ENCODE measurements at places on chromosomes 1 and 21. TPM values are rescaled to one million over a fixed set of nuclear protein-coding genes. Genes with fewer than 3 reads are reported as not detected.
A peak's percentile ranks its signal among the peaks of the same experiment; 100 is the strongest.

The RNF220 gene
- total RNA-seq: 79.1 TPM

DNA sequence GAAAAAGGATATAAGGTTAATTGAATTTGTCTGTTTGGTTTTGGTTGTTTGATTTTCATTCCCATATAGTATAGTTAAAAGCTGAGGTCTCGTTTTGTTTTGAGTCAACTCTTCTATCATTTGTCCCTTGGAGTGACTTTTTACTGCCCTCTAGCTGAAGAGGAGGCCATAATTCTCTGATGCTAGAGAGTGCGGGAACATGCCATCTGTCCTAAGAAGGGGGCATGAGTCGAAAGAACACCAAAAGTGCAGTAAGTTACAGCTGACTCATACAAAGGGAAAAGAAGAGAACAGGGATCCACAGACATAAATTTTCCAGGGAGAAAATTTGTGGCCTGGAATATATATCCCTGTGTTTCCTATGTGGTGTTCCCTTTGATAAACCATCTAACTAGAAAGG is 4.1 kb downstream of the KRTAP21-3 start:
- H3K4me1 ChIP-seq: peaks cover 25% of the 10 kb centered on the region
- H3K4me3 ChIP-seq: no peak overlapping the region
- no peak overlapping the region for H3K27ac ChIP-seq
- peaks cover 2% of the 10 kb centered on the region for H3K36me3 ChIP-seq

The LCE2B gene
- total RNA-seq: not detected

DNA sequence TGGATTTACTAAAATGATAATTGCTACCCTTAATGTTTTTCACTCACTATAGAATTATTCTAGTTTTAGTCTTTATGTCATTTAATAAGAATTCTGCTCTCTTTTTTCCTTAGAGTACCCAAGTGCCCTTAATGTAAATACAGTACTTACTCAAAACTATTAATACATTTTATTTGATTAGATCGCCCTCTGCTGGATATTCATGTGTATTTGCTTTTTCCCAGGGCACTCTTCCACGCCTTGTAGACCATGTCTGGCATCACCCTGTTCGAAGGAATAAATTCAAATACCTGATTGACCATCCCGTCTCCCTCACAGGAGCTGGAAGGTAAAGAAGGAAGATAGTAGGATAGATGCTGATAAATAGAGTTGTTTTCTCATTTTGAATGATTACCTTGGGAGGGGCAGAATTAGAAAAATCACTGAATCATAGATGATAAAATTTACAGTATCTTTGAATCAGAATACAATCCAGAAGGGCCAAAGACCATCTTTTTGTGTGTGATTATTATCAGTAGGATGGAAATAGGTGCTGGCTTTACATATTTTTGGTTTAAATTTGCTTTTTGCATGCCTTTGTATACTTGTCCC is 4.1 kb downstream of the AXDND1 start:
- no peak overlapping the region for H3K27ac ChIP-seq
- H3K36me3 ChIP-seq: no peaks in the 10 kb centered on the region
- H3K27me3 ChIP-seq: no peaks in the 10 kb centered on the region
- DNase-seq: peak; percentile 33
- peaks cover 9% of the 10 kb centered on the region for H3K4me1 ChIP-seq

DNA sequence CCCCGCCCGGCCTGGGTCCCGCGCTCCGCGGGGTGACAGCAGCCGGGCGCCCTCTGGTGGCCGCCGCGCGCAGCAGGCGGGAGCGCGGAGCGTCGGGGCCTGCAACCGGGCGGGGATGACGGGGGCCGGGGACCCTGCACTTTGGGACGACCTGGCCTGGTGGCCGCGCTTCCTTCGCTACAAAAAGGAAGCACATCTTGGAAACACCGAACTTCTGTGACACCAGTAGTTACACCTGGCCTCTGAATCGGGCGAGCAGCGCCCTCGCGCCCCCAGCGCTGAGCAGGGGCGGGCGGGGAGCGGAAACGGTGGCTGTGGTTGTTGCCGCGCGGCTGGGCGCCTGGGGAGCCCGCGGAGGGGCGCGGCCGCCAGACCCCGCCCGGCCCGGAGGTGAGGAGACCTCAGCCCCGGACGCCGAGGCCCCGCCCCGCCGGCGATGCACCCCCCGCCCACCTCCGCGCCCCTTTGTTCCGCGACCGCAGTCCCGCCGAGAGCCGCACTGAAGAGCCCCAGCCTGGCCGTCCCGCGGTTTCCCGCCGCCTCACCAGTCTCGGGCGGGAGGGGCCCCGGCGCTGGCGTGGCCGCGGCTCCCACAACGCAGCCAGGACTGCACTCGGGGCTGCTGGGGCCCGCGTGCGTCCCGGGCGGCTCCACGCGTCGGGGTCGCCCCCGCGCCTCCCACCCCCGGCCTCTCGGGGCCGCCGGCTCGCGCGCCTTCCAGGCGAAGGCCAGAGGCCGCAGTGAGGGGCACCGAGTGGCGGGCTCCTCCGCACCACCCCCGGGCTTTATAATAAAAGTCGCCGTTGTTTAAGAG is 59.3 kb downstream of the H3-3A start:
- peaks cover 25% of the 10 kb centered on the region for H3K4me1 ChIP-seq
- H3K27ac ChIP-seq: peak overlapping the region; percentile 88
- peak; percentile 71 for DNase-seq
- H3K36me3 ChIP-seq: no peaks in the 10 kb centered on the region

DNA sequence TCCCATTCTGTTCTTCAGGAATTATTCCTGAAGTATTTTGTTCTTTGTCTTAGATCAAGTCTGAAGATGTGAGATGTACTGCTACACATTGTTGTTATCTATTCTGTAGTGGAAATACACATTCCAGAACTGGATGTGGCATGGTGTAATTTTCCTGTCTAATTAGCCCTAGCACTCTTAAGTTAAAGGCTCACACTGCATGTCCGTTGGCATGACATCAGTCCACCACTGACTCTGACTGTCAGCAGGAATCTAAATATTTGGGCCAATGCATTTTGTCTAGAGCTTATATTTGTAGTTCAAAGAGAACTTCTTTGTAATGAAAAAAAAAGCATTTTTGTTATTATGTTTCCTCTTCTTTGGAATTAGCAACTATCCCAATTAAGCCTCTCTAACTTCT is 201.0 kb downstream of the S1PR1 start:
- H3K4me3 ChIP-seq: no peak overlapping the region
- H3K27me3 ChIP-seq: peaks cover 5% of the 10 kb centered on the region
- H3K4me1 ChIP-seq: peaks cover 11% of the 10 kb centered on the region
- no peak overlapping the region for H3K27ac ChIP-seq
- DNase-seq: no peak
- H3K36me3 ChIP-seq: no peaks in the 10 kb centered on the region

DNA sequence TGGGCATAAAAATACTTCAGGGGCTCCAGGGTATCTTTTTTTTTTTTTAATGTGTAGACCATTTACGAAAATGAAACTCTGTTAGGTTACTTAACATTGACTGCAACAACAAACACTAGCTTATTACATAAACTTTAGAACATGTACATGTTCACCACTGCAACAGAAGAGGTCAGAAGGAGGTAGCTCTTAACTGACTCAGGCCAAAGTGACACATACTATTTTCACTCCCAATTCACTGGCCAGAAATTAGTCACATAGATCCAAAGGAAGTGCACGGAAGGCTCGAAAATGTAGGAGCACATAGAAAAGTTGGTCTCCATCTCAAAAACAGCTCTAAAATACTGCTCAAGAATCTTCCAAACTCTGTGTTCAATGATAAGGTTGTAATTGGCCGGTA is 107.2 kb downstream of the AKT3 start:
- peaks cover 6% of the 10 kb centered on the region for H3K36me3 ChIP-seq
- DNase-seq: no peak
- H3K4me1 ChIP-seq: peaks cover 28% of the 10 kb centered on the region
- H3K27ac ChIP-seq: no peak overlapping the region
- no peak overlapping the region for H3K4me3 ChIP-seq

DNA sequence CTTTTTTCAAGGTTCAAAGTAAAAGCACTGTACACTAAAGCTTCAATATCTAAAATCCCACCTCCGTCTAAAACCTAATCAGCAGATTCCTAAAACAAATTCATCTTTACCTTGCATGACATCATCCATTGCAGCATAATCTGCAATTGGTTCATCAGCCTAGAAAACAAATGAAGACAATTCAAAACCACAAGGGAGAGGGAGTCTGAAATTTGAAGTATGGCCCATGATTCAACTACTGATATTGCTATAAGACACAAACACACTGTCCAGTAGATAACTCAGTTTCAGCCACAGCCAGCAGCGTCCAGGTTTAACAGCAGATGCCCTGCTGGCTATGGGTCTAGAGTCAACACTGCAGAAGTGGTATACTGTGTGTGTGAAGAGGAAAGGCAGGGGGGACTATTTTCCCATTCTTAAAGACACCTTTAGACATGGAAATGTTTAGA is 17.9 kb upstream of the RAP1GAP start:
- H3K4me1 ChIP-seq: no peaks in the 10 kb centered on the region
- H3K27me3 ChIP-seq: no peaks in the 10 kb centered on the region
- peak overlapping the region; percentile 51 for H3K27ac ChIP-seq
- no peak for DNase-seq
- no peak overlapping the region for H3K4me3 ChIP-seq

The BSND gene
- total RNA-seq: not detected

- H3K4me3 ChIP-seq: no peak overlapping the region
Measured at GRCh38 chr1:200346700-200347099, 63.1 kb downstream of the ZNF281 start.

The C1orf94 gene
- total RNA-seq: not detected

The TRIM58 gene
- total RNA-seq: not detected

The FCRLB gene
- 0.49 TPM for total RNA-seq

The LYPD8 gene
- total RNA-seq: not detected

DNA sequence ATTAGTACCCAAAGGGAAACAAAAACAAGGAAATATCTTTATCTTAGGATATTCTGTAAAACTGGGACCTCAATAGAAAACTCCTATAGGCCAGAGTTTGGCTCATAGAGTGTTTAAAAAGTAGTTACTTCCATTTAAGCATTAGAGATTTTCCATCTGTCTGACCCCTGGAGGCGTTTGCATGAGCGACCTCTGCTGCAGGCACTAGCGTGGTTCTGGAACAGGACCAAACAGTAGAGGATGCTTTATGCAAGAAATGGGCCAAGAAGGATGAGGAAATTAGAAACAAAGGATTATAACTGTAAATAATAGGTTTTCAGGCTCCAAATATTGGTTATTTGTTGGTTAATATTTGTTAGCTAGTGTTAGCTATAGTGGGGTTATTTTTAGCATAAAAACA is 5.7 kb downstream of the ZBTB40 start:
- peaks cover 40% of the 10 kb centered on the region for H3K4me1 ChIP-seq
- no peak overlapping the region for H3K4me3 ChIP-seq
- no peaks in the 10 kb centered on the region for H3K27me3 ChIP-seq
- H3K27ac ChIP-seq: no peak overlapping the region
- no peaks in the 10 kb centered on the region for H3K36me3 ChIP-seq
- DNase-seq: no peak

The LRRC3 gene
- 1.8 TPM for total RNA-seq

DNA sequence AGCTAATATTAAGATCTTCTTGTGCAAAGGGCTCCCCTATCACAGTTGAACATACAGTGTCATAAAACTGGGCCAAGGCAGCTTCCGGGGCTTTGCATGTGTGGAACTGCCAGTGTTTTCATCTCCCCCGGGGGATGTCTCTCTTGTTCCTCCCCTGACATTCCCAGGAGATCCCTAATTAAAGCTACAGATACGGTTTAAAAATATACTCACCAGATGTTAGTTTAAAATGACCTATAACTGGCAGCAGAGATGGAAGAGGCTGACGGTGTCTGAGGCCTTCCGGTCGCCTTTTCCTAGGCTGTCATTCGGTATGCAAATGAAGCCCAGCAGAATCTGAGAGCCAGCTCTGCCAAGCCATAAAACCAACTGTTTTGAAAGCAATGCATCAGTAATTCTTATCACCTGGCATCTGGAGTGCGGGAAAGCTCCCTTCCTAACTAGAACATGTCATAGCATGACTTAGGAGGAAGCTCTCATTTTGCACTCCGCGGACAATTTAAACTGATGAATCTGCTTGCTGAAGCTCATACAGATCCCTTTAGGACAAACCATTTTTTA is 436.5 kb upstream of the VAMP3 start:
- peaks cover 1% of the 10 kb centered on the region for H3K27me3 ChIP-seq
- no peaks in the 10 kb centered on the region for H3K36me3 ChIP-seq
- H3K4me3 ChIP-seq: no peak overlapping the region
- H3K4me1 ChIP-seq: no peaks in the 10 kb centered on the region
- no peak overlapping the region for H3K27ac ChIP-seq

The CSMD2 gene
- total RNA-seq: not detected

GRCh38 chr1:22971161-22971560 is 1.5 kb downstream of the LACTBL1 start:
- H3K27ac ChIP-seq: no peak overlapping the region
- no peak for DNase-seq
- no peaks in the 10 kb centered on the region for H3K4me1 ChIP-seq
- peaks cover 38% of the 10 kb centered on the region for H3K27me3 ChIP-seq

GRCh38 chr1:158998781-158999161 is 10.9 kb upstream of the IFI16 start:
- peaks cover 6% of the 10 kb centered on the region for H3K36me3 ChIP-seq
- peaks cover 25% of the 10 kb centered on the region for H3K4me1 ChIP-seq
- peak overlapping the region; percentile 78 for H3K27ac ChIP-seq
- H3K4me3 ChIP-seq: no peak overlapping the region
- no peaks in the 10 kb centered on the region for H3K27me3 ChIP-seq

- no peaks in the 10 kb centered on the region for H3K4me1 ChIP-seq
- no peak for DNase-seq
- H3K36me3 ChIP-seq: no peaks in the 10 kb centered on the region
- no peaks in the 10 kb centered on the region for H3K27me3 ChIP-seq
- H3K27ac ChIP-seq: no peak overlapping the region
- no peak overlapping the region for H3K4me3 ChIP-seq
Measured at GRCh38 chr1:240295811-240296210, 204.1 kb downstream of the FMN2 start.

The TMEM167B gene
- total RNA-seq: 23.4 TPM

GRCh38 chr1:53639251-53639763 is 99.7 kb downstream of the GLIS1 start:
- H3K4me3 ChIP-seq: no peak overlapping the region
- H3K27ac ChIP-seq: no peak overlapping the region
- H3K27me3 ChIP-seq: no peaks in the 10 kb centered on the region
- H3K4me1 ChIP-seq: no peaks in the 10 kb centered on the region

- peaks cover 30% of the 10 kb centered on the region for H3K36me3 ChIP-seq
- peak overlapping the region; percentile 95 for H3K4me3 ChIP-seq
- H3K27me3 ChIP-seq: no peaks in the 10 kb centered on the region
- peak overlapping the region; percentile 99 for H3K27ac ChIP-seq
Measured at GRCh38 chr1:46246548-46247435, 771 bp upstream of the RAD54L start.

The KRTAP19-1 gene
- not detected for total RNA-seq

The DCST1 gene
- not detected for total RNA-seq

GRCh38 chr1:245871915-245872314 is 635.2 kb downstream of the SMYD3 start:
- DNase-seq: no peak
- peaks cover 3% of the 10 kb centered on the region for H3K36me3 ChIP-seq
- H3K27me3 ChIP-seq: no peaks in the 10 kb centered on the region
- no peak overlapping the region for H3K27ac ChIP-seq

DNA sequence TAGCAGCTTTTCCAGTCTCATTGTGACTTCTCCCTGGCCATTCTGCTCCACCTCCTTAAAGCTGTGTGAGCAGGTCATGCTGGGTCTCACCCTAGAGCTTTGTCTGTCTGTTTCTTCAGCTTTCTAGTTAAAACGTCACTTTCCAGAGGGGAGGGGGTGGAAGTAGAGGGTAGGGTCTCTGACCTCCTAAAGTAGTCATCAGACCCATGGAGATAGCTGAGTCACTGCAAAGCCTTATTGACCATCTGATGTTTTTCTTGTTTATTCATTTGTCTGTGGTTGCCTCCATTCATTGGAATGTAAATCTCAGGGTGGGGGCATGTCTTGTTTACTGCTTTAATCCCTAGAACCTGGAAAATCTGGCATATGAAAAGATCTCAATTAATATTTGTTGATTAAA is 52.7 kb downstream of the ELF3 start:
- no peaks in the 10 kb centered on the region for H3K36me3 ChIP-seq
- H3K27ac ChIP-seq: no peak overlapping the region
- H3K4me3 ChIP-seq: no peak overlapping the region
- no peak for DNase-seq

Measured in activated CD8-positive, alpha-beta T cell treated with anti-CD3 and anti-CD28 coated beads for 36 hours (primary cell).